ENCODE measurements at places on chromosomes 1 and 21.

GRCh38 chr1:104125970-104126369 is 376.3 kb downstream of the AMY1C start:
- DNase-seq: no peak

DNA sequence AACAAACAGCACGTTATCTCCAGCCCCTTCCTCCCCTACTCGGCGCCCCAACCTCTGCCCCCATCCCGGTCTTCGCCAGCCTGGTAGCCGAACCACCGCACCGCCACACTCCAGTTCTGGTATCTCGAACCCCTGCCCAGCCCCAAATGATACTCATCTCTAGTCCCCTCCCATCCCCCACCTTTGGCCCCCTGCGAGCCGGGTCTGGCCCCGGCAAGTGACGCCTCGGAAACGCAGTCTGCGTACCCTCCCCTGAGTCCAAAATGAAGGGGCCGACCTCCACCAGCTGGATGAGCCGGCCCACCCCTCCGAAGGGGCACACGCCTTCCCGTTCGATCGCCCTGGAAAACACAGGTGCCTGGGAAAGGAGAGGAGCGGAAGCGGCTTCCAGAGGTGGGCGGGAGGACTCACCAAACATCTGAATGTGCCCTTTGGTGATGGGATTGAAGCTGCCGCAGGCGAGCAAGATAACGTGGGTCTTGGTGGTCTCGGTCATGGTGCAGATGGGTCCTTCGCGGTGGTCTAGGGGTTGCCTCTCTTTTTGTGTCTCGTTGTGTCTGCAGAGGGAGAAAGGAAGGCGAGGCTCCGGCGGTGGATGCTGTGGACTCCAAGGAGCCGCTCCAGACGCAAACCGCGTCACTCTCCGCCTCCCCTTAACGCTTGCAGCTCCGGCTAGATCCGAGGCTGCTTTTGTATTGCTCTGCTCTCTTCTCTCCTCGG is at the start of gene NMNAT2:
Gene NMNAT2, minus strand, starts transcription at position 609 of the 720 bp plus-strand sequence. Its CDS starts 113 bp downstream, at position 496.
- no peak for DNase-seq

DNA sequence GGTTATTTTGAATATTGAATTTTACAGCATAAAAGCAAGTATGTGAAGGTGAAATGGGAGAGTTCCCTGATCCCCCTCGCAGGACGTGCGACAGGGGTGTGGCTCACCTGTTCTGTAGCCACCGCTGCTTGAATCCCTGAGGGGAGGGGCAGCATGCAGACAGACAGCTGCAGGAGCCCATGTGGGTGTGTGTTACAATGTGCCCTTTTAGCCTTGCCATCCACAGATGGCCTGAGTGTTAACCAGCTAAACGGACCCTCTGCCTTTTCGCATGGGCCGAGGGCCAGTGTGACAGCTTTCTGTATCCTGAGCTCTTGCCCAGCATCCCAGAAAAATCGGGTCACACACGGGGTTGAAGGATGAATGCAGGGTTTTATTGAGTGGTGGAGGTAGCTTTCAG is 43.3 kb downstream of the JAM2 start:
- DNase-seq: no peak

GRCh38 chr1:201666102-201666501 is 127.2 kb downstream of the NAV1 start:
- DNase-seq: no peak

- no peak for DNase-seq
Observed at GRCh38 chr1:86616433-86616832, 69.6 kb downstream of the CLCA4 start.

- DNase-seq: no peak
Observed at GRCh38 chr1:74650561-74650960, 23.0 kb downstream of the ERICH3 start.

Measured in activated CD4-positive, alpha-beta T cell treated with anti-CD3 and anti-CD28 coated beads for 24 hours (primary cell).